RPMI8226 (cell line): ENCODE measurements at places on chromosomes 6 and 20.

DNA sequence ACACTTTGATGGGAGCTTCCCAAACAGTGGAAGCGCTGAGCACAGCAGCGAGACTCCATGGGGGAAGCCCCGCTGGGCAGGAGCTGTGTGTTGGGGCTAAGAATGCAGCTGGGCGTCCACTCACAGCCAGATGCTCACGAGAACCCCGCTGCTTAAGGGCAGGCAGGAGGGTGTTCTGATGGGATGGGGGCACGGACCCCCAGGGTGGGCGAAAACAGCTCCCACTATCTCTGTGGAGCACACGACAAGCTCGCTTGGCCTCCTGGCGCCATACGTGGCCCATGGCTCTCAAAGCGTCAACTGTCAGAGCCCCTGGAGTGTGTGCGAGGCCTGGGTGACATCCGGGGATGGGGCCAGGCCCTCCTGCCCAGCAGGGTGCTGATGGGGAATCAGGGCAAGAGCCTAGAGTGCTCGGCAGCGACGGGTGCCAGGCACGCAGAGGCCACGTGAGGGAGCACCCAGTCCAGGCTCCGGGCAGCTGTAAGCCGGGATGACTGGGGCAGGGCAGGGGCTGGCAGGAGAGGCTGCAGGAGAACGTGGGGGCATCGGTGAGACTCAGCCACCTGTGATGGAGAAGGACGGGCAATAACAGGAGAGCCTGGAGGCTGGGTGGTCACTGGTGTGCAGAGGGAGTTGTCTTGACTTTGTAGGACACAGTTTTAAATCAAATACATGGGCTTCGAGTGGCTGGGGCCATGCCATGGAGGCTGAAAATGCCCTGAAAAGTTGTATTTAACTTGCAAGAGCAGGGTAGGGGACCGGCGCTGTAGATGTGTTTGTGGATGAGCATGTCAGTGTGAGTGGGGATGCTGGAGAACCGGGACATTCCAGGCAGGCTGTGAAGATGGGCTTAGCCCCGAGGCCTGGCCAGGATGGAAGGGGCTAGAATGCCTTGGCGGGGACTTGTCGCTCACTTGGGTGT is 27.3 kb downstream of the PYGB start:
- no peak for DNase-seq

- DNase-seq: no peak
Measured at GRCh38 chr6:6916598-6916997, 191.2 kb upstream of the RREB1 start.

GRCh38 chr20:36018208-36018988 is 50.0 kb downstream of the CNBD2 start:
- no peak for DNase-seq

DNA sequence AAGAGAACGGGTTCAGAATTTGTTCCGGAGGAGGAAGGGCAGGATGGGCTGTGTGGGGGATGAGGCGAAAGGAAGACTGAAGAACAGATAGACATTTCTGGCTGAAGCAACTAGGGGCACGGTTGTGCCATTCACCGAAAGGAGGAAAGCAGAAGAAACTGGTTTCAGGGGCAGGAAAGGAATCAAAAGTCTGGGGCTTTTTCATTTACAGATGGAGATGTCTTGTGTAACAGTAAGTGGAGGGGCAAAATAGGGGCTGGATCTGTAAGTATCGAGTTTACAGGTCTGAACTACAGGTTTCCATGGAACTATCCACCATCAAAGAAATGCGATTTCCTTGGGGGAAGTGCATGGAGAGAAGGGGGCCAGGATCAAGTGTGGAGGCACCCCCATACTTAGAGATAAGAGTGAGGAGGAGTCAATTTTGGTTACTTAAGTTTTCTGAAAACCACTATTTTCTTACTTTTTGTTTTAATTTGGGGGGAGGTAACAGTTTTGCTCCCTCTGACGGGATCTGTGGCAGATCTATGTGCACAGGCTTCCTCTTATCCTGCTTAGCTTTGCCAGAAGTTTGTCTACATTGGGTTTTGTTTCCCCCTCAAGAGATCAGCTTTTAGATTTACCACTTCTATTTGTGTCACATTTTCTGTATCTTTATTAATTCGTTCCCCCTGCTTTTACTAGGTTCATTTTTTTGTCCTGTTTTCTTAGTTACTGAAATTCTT is 120.1 kb downstream of the SLC23A2 start:
- DNase-seq: no peak

GRCh38 chr20:17542993-17543412 is 11.8 kb upstream of the BFSP1 start:
- DNase-seq: no peak

DNA sequence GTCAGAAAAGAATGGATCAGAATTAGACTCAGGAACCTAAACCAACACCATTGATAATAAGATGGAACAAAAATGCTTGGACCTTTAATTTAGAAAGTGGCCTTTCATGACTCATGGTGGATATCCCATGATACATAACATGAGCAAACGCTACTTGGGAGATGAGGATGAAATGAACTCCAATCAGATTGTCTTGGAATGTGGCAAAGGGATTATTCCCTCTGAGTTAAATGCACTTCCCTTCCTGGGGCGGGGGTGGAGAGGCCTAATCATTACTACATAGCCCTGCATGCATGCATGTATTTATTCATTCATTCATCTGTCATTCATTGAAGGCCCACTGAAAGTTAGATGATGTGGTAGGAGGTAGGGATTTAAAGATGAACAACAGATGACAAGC is 174.0 kb downstream of the AIG1 start:
- no peak for DNase-seq

DNA sequence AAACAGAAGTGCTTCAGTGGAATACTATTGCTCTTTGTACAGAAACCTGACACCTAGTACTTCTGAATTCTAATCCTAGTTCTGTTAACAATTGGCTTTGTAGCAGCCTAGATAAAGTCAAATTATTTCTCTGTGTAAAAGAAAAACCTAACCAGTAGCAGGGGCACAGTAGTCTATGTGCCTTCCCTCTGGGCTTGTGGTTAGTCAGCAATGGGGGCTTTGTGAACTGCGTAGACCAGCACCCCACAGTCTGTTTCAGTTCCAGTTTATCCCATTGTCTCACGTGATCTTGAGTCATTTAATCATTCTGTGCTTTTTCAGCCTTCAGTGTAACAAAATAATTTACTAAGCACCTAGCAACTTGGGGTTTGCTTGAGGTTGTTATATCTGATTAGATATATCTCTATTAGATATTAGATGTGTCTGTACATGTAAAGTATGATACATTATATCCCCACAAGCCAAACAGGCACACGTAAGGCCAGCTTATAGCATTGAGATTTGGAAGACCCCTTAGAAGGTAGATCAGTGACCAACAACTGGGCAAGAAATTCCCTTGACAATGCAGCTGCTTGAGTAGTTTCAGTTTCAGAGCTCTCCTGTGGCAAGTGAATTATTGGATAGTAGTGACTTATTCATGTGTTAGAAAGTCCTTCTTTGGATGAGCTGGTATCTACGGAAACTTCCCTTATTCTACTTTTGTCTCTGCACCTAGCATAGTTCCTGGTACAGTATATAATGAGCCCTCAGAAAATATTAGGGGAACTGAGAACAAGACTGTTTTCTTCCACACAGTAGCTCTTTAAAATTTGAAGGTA is 27.9 kb upstream of the CCR6 start:
- peak; percentile 44 for DNase-seq

GRCh38 chr6:63805808-63806572 is 170.4 kb downstream of the PHF3 start:
- no peak for DNase-seq

GRCh38 chr6:10315658-10316372 is 99.1 kb downstream of the TFAP2A start:
- no peak for DNase-seq

DNA sequence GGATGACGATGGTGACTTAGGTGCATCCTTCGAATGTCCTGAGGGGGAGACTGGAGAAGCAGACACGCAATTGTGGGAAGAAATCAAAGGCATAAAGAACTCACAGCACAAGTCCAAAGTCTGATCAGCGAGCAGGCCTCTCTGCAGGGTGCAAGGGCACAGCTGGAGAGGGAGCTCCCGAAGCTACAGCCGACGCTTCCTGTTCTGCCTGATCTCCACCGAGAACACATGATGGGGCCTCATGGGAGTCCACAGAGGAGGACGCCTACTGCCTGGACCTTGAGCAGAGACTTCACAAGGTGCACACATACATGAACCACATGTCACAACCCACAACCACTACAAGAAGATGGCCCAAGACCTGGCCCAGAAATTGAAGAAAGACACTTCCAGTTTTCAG is 51.4 kb downstream of the RIN2 start:
- DNase-seq: no peak

GRCh38 chr6:79862126-79862525 is 85.2 kb downstream of the ELOVL4 start:
- DNase-seq: no peak

GRCh38 chr20:37020636-37021035 is 69.1 kb upstream of the SAMHD1 start:
- no peak for DNase-seq

DNA sequence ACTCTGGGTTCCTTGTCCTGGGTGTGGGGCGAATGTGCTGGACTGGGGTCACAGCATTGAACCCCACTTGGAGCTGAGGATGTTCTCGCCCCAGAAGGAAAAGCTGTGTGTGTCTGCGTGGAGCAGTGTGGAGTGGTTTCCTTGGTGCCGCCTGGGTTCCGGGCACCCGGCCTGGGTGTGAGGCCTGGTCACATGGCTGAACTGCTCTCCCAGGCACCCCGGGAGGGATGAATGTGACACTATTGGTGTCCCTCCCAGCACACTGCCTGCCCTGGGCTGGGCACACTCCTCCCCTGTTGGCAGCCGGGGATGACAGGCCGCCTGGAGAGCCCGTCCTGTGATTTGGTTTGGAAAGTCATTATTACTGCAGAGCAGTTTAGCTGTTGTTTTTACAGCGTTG is 12.3 kb downstream of the MYT1 start:
- DNase-seq: no peak

DNA sequence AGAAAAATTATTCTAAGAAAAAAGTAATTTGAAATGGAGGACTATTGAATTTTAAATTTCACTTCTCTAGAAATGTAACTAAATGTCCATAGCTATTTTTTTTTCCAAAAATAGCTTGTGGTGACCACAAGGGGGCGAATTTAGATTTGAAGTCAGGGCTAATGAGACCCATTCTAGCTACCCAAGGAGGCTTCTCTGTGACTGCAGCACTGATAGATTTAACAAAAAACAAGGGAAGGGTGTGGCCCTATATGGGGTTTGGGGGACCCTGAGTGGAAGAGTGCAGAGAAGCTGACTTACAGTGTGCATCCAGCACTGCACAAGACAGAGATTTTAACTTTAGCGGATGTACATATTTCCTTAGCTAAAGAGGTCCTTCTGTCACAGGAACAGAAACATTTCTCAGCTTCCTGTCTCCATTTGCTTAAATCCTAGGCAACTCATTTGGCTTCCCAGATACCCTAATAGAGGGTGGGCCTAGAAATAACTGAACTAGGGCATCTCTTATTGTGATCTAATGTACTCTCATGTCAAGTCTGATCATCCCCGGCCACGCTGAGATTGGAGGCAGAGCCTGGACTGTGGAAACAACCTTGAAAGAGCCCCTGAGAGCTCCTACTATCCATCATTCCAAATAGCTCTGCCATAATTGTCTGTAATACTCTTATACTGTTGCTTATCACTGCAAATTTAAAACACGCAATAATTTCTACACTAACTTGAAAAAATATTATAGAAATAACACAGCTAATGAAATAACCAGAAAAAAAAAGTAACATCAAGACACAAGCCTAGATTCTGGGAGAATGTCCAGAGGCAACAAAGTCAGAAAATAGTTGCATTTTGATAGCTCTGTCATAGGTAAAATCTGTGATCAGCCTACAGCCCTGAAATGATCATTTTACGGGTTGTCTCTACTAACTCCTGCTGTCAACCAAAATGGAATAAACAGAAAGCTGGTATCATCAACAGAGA is 93.6 kb downstream of the SNAP91 start:
- DNase-seq: peak; percentile 17

DNA sequence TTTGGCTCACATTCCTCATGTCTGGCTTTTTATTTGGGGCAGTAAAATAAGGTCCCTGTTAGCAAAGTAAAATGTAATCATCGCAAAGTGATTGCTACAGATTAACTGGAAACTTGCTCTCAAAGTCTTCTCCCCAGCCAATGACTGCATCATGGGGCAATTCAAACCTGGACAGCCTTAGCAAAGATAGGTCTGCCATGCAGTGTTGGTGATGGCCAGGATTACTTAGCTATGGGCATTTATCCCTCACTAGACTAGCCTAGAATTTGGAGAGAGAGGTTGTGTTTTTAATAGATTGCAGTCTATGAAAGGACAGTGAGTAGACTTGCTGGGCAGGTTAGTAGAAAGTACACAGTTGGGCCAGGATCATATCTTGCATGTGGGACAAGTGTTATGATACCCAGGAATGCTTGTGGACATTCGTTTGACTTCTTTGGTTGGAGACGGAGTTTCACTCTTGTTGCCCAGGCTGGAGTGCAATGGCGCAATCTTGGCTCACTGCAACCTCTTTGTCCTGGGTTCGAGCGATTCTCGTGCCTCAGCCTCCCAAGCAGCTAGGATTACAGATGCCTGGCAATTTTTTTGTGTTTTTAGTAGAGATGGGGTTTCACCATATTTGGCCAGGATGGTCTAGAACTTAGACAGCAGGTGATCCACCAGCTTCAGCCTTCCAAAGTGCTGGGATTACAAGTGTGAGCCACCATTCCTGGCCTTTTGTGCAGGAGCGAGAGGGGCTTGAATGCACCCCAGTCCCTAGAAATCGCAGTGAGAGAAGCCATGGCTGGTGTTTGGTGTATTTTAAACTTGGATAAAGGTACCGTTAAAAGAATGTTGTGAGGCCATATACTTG is 3.4 kb downstream of the RPS12 start:
- DNase-seq: no peak

DNA sequence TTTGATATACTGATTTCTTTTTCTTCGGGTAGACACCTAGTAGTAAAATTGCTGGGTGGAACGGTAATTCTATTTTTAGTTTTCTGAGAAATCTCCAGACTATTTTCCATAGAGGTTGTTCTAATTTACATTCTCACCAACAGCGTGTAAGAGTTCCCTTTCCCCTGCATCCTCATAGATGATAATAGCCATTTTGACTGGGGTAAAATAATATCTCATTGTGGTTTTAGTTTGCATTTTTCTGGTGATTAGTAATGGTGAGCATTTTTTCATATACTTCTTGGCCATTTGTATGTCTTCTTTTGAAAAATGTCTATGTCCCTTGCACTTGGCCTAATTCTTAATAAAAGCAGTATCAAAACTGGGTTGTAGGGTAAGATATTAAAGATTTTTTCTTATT is 148.9 kb upstream of the SIM1 start:
- no peak for DNase-seq

DNA sequence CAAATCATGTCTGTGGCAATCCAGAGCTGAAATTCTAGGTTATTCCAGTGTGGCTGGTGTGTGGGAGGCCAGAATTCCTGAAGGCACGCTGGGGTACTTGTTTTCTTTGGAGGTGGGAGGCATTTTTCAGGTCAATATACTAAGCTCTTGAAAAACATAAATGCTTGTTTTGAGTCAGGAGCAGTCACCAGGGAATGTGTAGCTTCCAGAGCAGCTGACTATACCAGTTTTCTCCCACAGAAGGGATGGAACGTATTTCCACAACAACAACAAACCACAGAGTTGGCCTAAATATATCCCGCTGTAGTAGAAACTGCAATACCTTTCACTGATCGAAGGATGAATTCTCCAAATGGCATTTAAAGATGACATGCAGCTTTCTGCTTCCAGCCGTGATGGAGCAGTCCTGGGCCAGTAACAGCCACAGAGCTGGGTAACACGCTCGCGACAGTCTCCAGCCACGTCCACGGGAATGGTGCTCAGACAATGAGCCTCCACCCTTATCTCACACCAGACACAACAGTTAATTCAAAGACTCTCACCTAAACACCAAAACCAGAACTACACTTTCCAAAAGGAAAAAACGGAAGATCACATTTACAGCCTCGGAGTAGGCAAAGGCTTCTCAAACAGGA is 23.2 kb downstream of the CHRNA4 start:
- DNase-seq: no peak
